ENCODE measurements at places on chromosomes 5 and 9.

- DNase-seq = no peak
Observed at GRCh38 chr9:3006851-3007250, 163.0 kb upstream of the PUM3 start.

DNA sequence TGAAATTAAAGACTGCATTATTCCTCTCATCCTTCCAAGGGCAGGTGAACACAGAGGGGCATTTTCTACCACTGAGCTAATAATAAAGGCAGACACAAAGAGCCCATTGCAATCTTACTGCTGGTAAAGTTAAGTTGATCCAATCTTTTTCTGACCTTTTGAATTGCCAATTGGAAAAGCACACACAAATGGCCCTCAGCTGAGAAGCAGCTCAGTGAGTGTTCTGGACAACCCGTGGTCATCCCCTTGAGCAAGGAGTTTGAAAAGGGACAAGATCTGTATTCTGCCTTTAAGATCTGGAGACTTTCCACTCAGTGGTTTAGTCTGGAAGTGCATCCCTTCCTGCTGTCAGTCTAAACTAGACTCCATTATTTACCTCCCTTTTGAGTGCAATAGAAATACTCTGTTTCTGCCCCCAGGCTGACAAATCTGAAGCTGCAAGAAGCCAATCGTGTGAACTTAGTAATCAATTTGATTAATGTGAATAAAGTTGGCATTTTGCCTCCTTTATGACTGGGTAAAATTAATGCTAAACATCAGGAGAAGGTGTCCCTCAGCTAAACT, 835.7 kb downstream of the MAT2B start:
- DNase-seq = no peak

DNA sequence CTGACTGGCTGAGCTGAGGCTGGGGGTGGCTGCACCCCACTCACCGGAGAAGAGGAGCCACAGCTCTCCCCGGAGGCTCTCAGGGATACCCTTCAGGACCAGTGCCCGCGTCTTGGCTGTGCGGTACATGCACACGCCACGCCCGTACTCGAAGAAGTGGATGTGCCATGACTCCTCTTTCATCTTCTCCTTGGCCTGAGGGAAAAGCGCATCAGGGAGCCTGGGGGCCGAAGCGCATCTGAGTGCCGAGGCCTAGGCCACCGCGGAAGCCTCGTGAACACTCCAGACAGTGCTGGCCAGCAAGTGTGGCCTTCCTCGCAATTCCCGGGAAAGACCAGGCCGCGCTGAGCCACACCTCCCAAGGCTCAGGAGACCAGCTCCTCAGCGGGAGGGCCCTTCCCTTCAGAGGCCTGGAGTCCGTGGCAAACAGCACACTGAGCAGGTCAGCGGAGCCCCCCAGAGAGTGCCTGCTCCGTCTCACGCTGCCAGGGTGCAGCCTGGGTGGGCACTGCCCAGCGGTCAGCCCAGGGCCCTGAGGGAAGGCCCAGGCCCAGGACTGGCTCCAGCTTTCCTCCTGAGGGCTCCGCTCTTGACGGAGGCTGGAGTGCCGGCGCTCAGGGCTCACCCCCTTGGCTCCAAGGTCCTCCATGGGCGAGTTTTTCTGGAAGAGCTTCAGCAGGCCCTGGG, 20.5 kb upstream of the MRNIP start:
- DNase-seq = no peak

DNA sequence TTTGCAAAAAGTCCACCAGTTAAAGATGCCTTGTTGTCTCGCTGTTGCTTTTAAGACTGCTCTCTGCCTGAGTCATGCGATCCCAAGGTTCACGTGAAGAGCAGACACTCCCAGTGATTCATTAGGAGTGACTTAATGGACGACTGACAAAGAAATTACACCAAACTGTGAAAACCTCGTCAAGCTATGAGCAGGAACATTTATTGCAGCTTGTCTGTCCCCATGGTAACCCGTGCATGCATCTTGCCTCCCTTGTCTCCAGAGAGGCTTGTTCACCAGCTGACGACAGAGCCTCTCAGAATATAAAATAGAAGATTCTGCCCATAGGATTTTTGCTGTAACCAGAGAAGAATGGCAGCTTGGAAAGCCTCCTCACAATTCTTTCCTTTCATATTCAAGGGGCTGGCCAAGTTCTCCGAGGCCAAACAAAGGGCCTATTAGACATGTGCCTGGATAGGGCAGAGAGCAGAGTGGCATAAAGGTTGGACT, 352.7 kb downstream of the SPOCK1 start:
- no peak for DNase-seq

GRCh38 chr5:16656561-16657191, 39.9 kb upstream of the RETREG1 start:
- DNase-seq = no peak

DNA sequence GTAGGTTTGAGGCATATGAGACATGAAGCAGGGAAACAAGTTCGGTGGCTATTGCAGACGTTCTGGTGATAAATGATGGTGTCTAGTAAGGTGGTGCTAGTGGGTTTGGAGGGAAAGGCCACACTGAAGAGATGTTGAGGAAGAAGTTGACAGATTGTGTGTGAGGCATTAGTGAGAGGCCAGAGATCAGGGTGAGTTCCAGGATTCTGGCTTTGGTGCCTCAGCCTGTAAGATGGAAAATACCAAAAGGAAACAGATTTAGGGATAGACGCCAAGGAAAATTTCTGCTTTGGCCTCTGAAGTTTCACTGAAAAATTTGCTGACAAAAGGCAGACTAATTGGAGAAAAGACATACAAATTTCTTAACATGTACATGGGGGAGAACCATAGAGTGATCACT, 6.4 kb upstream of the PAIP1 start:
- no peak for DNase-seq

DNA sequence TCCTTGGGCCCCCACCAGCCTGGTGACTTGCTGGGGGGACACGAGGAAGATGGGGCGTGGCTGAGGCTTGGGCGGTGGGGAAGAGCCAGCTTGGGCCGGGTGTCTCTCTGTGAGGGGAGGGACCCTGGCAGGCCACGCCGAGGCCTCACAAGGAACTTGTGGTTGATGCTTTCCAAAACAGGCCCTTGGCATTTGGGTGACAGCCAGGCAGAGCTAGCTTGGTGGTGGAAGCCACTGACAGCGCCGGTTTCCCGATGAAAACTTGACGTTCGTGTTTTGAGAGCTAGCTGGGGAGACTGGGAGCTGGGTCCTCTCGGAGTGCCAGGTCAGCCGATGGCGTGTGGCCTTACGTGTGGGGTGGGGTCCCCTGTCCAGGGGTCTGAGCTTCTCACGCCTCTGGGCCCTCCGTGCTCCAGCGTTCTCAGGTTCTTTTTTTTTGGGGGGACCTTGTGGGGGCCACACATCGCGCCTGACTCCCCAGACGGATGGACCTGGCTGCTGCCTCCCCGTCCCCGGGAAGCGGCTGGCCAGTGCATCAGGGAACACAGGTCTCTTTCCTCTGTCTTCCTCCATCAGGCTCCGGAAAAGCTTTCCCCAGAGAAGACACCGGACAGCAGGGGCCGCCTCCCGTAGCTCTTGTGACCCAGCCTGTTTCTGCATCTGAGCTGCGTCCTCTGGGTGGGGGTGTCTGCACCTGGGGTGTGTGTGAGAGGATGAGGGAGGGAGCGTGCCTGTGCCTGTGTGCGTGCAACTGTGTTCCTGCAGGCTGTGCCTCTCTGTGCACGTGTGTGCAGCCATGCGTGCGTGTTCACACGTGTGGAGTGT, 129.3 kb upstream of the LPCAT1 start:
- DNase-seq = no peak

DNA sequence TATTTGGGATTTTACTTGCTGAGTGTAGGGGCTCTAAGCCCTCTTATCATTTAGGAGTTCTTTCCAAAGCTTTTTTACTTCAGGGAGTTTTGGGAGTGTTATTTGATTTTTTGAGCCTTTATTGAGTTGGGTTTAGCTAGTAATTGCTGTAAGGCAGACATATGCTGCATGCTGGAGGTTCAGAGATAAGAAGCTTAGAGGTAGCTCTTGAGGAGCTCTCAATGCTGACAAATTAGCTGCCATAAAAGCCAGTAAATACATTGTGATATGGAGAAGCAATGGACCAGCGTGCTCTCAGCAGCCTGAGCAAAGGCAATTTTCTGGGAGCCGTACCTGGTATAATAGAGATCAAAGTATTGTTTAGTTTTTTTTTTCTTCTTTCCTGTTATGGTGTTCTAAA, 11.6 kb downstream of the ARHGEF28 start:
- no peak for DNase-seq

DNA sequence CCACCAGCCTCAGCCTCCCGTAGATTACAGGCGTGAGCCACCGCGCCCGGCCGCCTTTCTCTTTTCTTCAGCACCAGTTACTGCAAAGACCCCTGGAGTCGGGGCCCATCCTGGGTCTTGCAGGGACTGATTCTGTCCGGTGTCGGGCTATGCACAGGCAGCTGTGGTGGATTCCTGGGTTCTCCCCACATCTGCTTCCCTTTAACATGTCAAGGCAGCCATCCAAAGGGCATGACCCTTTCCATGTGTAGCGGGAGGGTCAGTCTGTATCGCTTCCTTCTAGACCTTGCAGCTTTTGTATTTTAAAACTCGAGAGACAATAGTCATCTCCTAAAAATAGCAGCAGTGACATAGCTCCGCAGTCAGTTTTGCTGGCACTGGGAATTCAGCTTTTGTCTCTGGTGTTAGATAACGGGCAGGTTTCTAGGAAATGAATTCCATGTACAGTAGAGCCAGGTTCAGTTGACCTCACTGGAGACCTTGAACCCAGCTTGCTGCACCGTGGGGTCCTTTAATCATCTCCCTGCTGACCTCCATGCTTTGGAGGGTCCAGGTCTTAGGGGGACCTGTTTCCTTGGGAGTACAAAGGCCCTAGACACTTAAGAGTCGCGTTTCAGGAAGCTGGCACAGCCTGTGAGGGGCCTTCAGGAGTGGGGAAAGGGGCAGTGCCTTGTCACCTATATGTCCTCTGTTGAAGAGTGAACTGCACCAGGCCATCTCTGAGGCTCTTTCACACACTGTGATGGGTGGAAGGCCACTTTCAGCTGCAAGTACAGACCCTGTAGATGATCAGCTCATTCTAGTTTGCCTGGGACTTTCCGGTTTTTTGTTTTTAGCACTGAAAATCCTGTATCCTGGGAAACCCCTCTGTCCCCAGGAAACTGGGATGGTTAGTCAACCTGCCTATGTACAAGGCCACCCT, 13.8 kb downstream of the ANKRD33B start:
- DNase-seq = no peak

DNA sequence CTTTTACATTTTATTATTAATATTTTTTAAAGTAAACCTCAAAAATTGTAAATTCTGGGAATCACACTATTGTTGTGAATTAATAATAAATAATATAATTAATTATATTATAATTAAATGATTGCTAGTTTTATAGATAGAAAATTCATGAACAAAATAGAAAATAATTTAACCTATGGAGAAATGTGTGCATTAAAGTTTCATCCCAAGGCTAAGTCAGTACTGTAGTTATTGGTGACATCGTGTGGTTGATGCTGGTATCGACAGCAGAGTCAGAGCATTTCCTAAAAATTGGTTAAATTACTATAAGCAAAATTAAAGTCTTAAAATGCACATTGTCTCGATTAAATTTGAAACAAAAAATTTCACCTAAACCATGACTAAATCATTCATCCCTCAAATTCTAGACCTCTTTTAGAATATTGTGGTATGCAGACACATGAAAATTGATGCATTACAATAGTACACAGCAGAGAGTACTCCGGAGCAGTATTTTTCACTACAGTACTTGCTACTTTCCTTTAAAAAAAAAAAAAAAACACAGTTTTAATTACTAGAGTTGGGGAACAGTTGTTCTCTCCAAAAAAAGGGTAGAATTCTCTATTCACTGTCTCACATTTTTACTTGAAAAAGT, 73.9 kb downstream of the RORB start:
- no peak for DNase-seq

DNA sequence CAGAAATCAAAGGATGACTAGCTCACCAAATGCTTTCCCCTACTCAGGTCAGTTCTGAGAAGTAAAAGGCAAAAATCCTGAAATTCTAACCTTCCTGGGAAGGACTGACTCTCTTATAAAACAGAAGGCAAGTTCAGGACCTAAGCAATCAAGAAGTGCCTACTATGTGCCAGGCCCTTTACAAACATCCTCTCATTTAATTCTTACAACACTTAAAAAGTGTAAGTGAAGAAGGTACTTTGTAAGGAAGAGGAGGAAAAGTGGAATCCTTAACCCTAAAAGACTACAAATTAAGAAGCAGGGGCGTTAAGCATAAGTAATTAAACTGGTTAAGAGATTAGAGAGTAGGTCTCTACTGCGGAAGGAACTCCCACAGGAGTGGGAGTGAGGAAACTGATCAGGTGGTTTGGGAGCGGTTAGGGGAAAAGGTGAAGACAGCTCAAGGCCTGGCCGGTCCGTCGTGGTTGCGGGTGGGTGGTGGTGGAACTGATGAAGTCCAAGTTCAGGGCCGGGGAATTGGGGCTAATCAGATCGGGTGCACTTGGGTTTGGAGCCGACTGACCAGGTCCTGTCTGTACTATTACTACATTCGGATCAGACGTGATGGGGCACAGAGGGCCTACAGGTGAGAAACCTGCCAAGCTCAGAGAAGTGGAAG, 839 bp downstream of the MED27 start:
- DNase-seq = no peak

DNA sequence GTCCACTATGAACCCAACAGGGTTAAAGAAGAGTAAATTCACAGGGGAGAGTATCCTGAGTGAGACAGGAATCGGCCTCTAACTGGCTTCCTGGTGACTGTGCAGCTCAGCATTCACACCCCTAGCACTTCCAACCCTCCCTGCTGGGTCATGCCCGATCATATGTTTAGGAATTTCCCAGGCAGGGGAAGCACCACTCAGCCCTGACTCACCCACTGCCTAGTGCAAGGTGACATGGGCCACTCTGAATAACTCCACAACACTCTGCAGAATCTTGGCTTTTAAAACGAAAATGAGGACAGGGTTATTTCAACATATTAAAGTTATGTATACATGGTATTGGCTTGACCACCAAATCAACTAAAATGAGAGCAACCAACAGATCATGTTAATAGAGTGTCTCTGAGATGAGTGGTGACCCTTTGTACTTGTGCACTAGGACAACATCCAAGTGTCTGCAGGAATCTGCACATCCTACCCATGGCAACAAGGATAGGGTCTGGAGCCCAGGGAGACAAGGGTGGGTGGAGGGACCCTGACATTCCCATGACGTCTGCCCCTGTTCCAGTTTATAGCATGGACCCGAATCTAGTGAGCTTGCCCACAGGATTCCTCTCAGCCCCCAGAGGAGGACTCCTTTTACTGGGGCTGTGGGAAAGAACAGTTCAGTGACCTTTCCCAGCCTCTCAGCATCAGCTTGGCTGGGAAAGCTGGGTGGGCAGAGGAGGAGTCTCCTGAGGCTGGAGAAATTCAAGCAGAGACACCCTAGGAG, 485.8 kb downstream of the SEMA5A start:
- DNase-seq = no peak

- DNase-seq = no peak
Observed at GRCh38 chr9:109914280-109915027, 134.5 kb downstream of the PALM2AKAP2 start.

GRCh38 chr5:134114886-134115805, 665 bp downstream of the TCF7 start:
- peak; percentile 72 for DNase-seq

- DNase-seq = peak; percentile 79
Observed at GRCh38 chr5:69042915-69043654, 50.7 kb upstream of the SLC30A5 start.
